ENCODE measurements at places on chromosomes 12 and 14.

DNA sequence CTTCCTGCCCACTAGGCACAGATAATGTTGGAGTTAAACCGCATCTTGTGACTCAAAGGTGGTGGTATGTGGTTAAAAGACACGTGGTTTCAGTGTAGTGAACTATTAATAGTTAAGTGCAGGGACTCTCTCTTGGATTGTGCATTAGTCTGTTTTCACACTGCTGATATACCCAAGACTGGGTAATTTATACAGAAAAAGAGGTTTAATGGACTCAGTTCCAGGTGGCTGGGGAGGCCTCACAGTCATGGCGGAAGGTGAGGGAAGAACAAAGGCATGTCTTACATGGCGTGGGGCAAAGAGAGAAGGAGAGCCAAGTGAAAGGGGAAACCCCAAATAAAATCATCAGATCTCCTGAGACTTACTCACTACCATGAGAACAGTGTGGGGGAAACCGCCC, 362.3 kb downstream of the GLT1D1 start:
- no peak for DNase-seq

GRCh38 chr12:79295572-79295971, 395.2 kb downstream of the PAWR start:
- no peak for DNase-seq

GRCh38 chr14:55910601-55911243, 207.5 kb upstream of the PELI2 start:
- no peak for DNase-seq

DNA sequence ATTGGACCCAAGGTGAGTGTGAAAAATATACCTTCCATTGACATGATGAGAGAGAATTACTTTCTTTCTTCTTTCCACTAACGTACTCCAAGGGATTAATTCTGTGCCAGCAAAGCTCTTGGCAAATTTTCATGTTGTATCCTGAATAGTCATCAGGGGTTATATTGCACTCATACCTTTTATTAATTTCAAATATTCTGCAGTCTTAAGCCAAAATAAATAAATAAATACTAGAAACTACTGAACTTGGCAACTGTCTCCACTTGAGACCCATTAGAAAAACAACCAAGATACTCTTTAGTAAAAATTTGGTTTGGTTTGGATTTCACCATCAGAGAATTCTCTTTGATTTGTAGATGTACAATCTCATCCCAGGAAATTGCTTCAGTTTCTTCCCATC, 22.1 kb upstream of the CLEC14A start:
- no peak for DNase-seq

- DNase-seq = no peak
Observed at GRCh38 chr12:113974006-113974405, 7.9 kb upstream of the RBM19 start.

GRCh38 chr12:121783766-121784165, 9.7 kb downstream of the RHOF start:
- no peak for DNase-seq

DNA sequence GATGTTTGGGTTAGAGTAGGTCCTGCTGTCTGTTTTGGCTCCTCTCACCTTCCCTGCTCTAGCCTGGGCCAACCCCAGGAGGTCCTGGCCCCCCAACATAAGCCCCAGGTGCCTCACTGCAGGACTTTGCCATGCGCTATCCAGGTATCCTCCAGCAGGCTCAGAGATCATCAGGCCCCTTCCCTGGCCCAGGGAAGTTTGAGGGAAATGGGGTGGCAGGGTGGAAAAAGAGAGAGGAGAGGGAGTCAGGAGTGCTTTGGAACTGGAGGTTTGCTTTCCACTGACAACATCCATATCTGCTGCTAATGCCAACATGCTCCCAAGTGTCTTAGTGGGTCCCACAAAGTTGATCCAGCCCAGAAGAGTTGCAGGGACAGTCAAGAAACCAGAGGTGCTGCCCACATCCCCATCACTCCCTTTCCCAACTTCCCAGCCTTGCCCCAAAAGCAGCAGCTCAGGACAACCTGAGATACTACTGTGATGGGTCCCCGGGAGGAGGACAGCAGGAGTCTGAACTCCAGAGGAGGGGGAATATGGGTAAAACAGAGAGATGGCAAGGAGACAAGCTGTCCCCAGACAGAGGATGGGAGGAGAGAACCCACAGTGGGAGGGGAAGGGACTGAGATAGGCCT, 677 bp downstream of the TNS2 start:
- no peak for DNase-seq

DNA sequence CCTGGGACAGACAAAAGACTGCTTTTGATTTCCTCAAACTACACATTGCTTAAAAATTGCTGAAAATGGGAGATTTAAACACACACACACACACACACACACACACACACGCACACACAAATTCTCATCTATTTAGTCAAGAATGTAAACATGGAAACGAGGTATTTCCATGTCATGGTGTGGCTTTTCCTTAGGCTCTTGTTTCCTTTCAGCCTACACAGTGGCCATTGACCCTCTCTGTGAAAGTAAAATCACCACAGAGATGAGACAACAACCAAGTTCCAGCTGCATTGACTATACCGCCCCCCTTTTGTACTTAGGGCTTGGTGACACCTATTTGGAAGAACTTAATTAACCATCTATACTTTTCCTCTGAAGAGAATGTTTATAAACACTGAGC, 41.9 kb downstream of the TTC8 start:
- DNase-seq = no peak

DNA sequence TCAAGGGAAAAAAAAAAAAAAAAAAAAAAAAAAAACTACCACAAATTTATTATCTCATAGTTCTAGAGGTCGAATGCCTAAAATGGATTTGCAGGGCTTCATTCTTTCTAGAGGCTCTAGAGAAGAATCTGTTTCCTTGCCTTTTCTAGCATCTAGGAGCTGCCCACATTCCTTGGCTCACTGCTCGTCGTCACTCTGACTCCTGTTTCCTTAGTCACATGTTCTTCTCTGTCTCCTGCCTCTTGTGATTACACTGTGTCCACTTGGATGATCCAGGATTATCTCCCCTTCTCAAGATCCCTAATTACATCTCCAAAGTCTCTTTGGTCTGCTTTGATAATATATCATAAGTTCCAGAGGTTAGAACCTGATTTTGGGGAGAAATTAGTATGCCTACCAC, 88.7 kb downstream of the HECTD1 start:
- DNase-seq = no peak

DNA sequence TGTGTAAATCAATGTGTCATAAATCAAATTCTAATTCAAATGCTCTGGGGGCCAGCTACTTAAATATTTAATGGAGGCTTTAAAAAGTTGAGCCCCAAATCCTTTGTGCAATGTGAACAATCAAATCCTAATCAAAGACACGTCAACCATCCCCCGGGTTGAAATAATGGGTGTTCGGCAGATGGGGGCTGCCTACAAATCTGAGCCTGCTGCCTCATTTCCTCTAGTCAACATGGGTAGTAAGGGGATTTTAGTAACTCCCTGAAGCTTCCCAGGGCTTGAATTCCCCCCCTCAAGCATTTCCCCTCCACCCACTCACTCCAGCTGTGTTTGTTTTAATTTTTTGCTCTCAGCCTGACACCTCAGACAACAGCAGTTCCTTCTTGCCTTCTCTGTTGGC, 37.8 kb downstream of the SRRM4 start:
- no peak for DNase-seq

GRCh38 chr12:120224304-120225199, 23.6 kb upstream of the RPLP0 start:
- no peak for DNase-seq

- no peak for DNase-seq
Observed at GRCh38 chr12:98399532-98399931, 115.9 kb upstream of the TMPO start.

DNA sequence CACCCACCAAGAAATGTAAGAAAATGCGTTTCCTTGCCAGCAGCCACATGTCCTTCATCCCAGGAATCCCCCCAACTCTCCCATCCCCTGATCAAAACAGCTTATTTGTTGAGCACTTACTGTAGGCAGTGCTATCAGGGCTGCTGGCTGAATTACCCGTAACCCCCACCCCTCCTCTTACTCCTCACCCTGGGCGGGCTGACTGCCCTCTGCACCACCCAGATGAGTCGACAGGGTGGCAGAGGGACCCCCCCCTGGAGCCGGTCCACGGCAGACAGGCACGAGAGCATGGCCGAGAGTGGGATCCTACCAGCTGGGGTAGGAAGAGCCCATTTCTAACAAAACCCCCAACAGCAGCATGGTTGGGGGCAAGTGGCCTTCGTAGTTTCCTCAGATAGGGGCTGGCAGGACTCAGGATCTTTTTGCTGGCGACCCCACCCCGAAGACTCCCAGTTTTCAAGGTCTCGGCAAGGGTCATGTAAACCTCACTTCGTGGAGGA, 1.1 kb upstream of the RHOF start:
- no peak for DNase-seq

- DNase-seq = no peak
Observed at GRCh38 chr12:3604748-3605586, 114.0 kb downstream of the PRMT8 start.

DNA sequence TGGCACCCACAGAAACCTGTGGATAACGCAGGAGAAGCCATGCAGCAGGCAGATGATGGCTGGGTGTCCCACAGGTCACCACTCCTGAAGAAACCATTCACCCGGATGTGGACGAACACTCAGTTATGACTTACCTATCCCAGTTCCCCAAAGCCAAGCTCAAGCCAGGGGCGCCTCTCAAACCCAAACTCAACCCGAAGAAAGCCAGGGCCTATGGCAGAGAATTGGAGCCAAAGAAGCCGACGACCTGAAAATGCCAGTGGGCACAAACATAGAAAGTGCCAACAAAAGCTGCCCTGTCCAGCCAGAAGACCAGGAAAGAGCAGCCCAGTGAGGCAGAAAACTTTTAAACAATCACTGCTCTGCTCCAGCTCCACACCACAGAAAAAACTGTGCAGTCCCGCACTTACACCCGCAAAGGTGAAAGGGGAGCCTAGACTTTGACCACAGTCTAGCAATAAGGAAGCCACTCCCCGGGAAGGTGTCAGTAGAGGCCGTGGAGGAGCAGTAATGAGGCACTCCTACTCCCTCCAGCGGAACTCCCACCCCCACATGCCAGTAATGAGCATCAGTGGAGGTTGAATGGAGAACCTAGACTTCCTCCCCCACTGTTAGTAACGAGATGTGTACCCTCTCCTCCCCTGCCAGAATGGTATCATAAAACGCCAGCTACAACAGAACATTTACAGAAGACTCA, 6.0 kb upstream of the ACVRL1 start:
- no peak for DNase-seq

DNA sequence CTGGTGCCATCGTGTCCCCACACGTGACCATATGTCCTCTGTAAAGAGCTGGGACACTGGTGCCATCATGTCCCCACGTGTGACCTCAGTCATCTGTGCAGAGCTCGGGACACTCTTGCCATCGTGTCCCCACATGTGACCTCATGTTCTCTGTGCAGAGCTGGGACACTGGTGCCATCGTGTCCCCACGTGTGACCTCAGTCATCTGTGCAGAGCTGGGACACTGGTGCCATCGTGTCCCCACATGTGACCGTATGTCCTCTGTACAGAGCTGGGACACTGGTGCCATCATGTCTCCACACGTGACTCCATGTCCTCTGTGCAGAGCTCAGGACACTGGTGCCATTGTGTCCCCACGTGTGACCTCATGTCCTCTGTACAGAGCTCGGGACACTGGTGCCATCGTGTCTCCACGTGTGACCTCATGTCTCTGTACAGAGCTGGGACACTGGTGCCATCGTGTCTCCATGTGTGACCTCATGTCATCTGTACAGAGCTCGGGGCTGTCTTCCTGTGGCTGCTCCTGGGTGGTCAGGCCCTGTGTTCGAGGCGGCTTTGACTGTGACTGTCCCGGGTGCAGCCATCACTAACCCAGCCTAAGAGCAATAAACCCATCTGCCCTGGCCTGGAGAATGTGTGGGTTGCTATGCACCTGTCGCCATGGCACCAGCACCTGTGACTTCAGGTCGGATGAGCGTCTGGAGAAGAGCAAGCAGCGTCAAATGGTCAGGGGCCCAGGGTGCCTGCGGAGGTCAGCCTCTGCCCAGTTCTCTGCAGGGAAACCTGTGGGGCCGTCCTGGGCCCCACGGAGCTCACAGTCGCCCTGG, 334.4 kb downstream of the ADGRD1 start:
- DNase-seq = no peak

- DNase-seq = no peak
Observed at GRCh38 chr14:50335389-50335788, 23.3 kb downstream of the DMAC2L start.

DNA sequence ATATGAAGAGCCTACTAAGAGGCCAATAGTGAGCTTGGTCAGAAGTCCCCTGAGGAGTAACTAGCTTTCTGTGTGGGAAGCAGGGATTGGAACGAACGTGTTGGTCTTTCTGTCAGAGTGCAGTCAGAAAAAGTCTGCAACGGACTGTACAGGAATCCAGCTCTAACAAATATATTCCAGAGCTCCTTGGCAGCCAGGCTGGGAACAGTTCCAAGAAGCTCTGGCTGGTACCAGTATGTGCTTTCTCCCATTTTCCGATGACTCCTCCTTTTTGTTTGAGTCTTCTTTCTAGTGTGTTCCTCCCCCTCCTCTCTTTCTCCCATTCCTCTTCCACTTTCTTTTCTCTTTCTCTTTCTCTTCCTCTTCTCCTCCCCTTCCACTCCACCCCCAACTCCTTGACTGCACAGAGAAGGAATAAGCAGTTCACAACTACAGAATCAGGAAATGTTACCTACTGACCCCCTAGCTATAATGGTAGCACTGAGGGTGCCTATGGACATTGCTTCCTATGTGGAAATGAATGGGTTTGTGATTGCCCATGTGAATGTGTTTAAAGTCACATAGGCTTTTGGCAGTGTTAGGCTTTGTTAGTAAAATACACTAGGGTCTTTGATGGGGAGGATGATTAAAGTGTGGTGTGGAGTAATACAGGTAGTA, 59.9 kb downstream of the TTLL5 start:
- DNase-seq = no peak

- no peak for DNase-seq
Observed at GRCh38 chr12:52845946-52846345, 2.8 kb downstream of the KRT78 start.

DNA sequence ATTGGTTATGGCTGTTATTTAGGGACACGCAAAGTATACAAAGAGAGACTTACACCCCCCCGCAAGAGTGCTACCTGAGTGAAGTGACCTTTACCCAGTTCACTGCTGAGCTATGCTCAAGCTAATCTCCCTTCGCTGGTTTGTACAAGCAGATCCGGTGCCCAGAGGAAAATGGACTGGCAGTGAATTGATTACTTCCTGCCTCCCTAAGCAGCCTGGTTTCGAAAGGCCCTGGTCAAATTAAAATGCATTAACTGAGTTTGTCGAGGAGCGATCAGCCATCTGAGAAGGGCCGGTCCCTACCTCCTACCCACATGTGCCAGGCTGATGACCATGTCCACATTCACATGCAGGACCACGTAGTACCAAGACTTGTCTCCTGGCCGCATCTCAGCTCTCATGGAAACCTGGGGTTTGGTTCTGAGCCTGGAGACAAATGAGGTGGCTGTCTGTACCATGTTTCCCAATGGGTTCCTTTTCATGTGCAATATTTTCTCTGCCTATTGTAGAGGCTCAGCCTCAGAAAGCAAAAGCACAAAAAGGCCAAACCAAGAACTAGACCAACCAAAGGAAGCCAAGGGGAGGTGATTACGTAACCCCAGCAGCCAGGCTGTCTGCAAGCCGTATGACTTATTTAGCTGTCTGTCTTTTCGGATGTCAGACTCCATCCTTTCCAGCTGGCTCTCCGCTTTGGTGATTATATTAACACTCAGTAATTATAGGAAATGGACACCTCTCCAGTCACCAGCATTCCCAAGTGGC, 284.7 kb upstream of the PWP1 start:
- DNase-seq = no peak
